ENCODE measurements at places on chromosomes 12 and 14.

DNA sequence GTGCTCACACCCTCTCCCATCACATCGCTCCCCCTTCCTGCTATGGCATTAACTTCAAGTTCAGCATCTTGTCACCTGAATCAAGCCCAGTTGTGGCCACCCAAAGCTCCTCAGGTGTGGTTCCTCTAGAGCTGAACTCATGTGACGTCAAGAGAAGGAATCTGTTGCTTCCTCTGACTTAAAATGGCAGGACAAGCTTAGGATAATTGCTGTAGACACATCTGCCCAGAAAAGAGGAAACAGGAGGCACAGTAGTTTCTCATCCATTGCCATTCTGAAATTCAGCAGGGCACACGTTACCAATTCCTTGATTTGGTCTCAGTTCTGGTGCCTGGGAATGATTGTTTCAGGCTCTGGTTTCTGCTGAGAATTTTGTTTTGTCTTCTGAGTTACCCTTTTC is 52.1 kb downstream of the RCOR1 start:
- no peak for DNase-seq

GRCh38 chr14:50744231-50744630 is 76.1 kb upstream of the SAV1 start:
- no peak for DNase-seq

DNA sequence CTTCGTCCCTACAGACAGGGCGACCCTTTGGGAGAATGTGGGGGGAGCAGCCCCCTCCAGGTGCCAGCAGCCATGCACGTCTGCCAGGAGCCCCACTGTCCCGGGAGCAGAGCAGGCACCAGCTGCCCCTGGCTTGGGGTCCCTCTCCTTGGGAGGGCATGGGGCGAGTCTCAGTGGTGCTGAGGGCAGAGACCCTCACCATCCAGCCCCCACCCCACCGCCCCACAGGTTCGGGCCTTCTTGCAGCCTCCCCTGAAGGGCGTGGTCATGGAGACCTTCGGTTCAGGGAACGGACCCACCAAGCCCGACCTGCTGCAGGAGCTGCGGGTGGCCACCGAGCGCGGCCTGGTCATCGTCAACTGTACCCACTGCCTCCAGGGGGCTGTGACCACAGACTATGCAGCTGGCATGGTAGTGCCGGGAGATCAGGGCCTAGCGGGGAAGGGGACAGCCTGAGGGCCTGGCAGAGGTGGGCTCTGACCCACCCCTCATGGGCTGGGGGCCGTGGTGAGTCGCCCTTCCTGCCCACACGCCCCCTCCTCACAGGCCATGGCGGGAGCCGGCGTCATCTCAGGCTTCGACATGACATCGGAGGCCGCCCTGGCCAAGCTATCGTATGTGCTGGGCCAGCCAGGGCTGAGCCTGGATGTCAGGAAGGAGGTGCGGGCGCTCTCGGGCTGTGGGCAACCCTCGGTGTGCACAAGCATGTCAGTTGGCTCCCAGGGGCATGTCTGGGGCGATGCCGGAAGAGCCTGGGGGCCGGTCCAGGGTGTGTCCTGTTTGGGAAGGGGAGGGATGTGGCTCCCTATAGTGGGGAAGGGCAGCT is 18.8 kb downstream of the ASPG start:
- no peak for DNase-seq

GRCh38 chr12:105522166-105522825 is 191.8 kb downstream of the C12orf75 start:
- no peak for DNase-seq

DNA sequence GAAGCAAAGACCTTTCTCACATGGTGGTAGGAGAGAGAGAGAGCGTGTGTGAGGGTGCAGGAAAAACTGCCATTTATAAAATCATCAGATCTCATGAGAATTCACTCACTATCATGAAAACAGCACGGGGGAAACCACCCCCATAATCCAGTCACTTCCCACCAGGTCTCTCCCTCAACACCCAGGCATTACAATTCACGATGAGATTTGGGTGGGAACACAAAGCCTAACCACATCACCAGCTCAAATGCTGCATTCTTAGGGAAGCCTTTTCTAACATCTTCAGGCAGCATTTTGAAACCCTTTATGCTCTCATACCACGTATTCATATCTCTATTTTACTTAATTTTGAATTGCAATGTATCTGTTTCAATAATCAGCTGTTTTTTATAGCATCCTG is 165.9 kb downstream of the TMTC3 start:
- no peak for DNase-seq

DNA sequence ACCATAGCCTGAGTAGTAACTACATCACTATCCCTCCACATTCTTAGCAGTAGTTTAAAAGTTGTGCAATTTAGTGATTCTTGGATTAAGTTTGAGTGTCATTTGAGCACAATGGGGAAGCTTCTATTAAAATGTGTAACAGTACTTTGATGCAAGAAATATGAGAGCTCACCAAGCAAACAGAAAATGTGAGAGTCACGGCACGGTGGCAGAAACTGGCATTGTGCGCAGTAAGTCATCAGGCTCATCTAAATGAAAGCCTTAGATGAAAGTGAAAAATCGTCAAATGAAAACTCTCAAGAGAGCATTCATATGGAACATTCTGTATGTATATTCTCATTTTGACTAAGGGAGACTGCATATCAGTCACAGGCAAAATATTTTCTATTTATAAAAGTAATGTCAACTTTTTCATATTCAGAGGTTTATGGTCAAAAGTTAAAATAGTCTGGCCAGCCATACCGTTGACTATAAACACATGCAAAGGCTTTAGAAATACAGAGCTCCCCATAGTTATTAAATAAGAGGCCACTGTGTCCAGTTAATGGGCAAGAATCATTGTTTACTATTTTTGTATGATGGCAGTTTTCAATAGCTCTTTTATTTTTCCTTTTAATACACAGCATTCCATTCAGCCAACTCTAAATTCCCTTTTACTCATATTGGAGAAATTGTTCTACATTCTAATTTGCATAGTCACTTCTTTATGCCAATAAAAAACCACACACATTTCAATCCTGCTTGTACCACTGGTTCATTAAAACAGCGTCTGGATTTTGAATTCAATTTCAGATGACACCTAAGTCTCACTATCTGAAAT is 167.9 kb downstream of the PRKD1 start:
- no peak for DNase-seq

- no peak for DNase-seq
Measured at GRCh38 chr14:36317650-36318049, 2.8 kb downstream of the MBIP start.

DNA sequence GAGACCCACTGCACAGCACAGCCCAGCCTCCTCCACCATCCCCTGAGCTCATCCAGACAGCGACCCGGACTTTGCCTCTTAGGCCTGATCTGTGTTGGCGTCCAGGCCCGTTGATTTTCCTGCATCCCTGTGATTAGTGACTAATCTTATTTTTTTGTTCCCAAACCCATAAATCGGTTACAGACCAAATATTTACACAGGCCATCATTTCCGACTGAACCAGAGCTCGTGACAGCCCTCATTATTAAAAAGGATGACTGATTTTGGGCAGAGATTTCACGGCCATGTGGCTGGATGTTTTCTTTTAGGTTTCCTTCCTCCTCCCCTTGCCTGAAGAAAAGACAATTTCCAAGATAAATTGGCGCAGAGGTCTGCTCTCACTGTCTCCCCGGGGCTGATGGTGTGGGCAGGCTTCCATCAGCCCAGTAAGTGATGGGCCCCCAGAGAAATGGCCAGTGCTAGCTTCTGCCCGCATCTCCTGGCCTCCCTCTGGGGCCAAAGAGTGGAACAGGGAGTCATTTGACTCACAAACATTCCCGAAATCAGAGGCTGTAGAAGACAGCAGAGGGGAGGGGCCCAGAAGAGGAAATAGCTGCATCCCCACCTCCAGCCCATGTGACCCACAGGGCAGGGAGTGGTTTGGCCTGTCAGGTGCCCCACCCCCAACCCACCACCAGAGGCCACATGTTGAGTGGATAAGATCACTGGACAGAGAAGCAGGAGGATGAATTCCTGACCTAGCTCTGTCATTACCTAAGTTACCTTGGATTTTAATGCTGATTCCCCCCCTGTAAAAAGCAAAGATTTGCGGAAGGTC is 283.5 kb downstream of the KSR2 start:
- no peak for DNase-seq

- no peak for DNase-seq
Measured at GRCh38 chr12:85803231-85803630, 33.0 kb downstream of the RASSF9 start.

GRCh38 chr14:92353447-92353846 is 30.5 kb downstream of the SLC24A4 start:
- no peak for DNase-seq

DNA sequence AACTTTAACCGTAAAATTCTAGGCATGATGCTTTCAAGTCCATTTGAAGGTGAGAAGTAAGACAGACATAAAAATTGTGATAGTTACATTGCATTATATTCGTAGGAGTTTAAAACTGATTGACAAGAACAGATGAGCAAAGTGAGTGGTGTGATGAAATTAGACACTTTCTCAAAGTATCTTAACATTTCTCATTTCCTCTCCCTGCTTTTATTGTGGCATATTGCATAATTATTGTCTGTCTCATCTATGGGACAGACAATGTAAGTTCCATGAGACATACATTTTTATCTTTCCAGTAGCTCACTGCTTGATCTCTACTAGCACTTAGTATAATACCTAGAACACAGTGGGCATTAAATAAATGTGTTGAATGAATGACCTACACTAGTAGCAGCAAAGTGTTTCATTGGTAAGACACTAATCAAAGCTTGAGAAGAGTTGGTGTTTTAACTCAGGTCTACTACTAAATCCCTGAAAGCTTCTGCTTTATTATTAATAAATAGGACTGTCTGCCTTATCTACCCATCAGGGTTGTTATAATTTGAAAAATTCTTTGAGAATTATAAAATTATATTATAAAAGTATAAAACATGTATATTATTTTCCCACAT is 19.0 kb downstream of the A2M start:
- no peak for DNase-seq

DNA sequence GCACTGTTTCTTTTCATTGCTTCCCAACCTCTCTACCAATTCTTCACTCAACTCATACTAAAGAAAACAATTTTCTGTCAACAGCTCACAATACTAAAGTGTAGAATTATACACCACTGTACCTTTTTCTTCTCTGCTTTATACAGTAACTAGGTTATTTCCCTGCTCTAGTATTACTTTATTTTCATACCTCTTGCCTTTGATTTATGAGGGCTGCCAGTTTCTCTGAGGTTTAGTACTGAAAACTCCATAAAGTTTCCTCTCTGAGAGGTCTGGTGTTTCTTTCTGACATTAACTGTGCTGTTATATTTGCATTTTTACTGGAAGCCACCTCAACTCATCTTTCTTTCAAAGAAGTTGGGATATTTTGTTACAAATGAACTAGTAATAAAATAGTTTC is 63.0 kb upstream of the GRIP1 start:
- DNase-seq = no peak

DNA sequence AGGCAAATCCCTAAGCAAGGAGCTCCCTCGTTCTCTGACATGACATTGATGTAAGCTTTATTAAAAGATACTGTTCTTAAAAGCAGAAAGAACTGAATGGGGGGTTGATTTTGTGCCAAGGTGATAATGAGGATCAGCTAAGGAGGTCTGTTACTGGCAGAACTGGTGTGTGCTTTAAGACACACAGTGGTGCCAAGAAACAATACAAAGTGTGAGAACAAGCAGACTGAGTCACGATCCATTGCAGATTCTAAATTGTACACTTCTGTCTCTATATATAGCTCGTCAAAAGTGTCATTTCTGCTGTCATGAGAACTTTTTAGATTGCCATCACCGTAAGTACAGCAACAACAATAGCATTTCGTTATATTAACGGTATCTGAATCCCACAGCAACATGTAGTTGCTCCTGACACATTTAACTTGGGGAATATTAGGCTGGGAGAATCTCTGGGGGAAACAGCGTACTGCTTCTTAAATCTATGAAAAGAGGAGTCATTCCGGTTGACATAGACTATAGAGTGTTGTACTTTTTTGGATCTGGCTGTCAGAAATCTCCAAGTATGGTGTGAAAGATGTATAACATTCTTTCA is 151.3 kb upstream of the PRKD1 start:
- no peak for DNase-seq

GRCh38 chr14:31894351-31894750 is 182.8 kb upstream of the ARHGAP5 start:
- no peak for DNase-seq

GRCh38 chr12:80837342-80837978 is 100.3 kb downstream of the LIN7A start:
- no peak for DNase-seq

DNA sequence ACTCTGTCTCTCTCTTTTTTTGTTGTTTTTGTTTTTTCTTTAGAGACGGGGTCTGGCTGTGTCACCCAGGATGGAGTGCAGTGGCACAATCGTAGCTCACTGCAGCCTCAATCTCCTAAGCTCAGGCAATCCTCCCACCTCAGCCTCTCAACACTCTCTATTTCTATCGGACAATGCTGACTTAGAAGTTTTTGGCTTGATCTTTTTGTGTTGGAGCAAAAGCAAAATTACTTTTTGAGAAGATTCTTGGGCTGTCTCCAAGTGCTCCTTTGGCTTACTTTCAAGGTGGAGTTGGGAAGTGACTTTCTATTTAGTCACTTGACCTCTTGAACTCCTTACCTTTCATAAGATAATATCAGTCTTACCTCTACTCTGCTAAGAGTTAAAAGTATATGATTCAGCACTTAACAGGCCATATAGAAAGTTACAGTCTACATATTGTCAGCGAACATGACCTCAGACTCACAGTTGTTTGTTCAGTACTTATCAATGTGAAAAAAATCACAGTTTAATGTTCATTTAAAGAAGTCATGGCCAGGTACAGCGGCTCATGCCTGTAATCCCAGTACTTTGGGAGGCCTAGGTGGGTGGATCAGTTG is 15.4 kb upstream of the MIA2 start:
- DNase-seq = no peak

GRCh38 chr12:11805680-11806079 is 156.2 kb downstream of the ETV6 start:
- no peak for DNase-seq

- DNase-seq = no peak
Measured at GRCh38 chr14:53916239-53916638, 40.4 kb downstream of the BMP4 start.

DNA sequence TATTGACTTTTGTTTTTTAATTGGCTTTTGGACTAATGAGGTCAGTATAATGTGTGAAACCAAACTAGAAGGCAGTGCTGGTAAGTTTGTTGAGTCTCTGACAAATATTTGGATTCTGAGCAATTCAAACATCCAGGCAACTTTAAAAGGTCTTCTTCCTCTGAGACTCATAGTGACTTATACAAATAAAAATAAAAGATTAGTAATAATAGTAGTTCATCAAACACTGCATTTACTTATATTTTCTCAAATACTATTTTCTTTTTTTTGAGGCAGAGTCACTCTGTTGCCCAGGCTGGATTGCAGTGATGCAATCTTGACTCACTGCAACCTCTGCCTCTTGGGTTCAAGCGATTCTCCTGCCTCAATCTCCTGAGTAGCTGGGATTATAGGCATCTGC is 337.9 kb downstream of the DAD1 start:
- DNase-seq = no peak

- DNase-seq = no peak
Measured at GRCh38 chr14:99231850-99232713, 39.9 kb downstream of the BCL11B start.

- no peak for DNase-seq
Measured at GRCh38 chr12:42396473-42397259, 70.7 kb downstream of the PPHLN1 start.
